ENCODE measurements at places on chromosomes 6 and 20.

- DNase-seq, result no peak
Measured at GRCh38 chr6:156658966-156659821, 118.0 kb upstream of the ARID1B start.

DNA sequence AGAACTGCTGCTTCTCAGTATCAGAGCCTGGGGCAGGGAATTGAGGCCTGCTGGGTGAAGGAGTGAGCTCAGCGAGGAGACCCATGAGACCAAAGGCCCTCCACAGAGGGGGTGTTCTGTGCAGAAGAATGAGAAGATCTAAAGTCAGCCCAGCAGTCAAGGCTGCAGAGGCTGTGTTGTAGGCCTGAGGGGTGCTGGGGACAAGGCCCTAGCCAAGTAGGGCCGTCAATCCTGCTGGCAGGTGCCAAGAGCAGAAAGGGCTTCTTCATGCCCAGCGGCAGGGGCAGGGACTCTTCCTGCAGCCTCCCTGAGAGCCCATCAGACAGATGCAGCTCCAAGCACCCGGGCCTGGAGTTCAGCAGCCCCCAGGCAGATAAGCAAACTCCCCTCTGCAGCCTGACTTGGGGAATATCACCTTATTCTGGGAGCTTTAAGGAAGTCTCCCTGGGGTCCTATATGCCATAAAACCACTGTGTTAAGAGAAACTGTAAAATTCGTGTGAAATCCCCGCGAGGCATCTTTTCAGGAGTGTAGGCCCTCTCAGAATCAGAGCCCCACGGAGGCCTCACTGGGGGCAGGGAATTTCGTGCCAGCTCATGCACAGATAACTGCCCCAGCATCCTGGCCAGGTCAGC lies 9.0 kb downstream of the CCDC167 start:
- DNase-seq, result no peak

DNA sequence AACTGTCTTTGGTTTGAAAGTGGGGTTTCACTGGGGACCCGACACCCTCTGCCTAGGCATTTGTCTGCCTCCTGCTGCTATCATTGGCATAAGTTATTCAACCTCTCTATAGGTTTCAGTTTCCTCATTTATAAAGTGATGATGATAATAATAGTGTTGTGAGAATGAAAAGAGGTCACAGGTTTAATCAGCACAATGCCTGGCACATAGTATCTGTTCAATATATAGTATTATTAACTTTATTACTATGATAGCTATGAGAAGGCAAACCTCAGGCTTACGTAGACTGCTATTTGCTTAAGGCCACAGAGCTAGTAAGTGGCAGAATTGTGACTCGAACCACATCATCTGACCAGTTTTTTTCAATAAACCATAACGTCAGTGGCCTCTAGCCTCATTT lies 256.8 kb downstream of the CDKAL1 start:
- DNase-seq, result no peak

GRCh38 chr6:81901551-81901966 lies 149.1 kb upstream of the TENT5A start:
- no peak for DNase-seq

DNA sequence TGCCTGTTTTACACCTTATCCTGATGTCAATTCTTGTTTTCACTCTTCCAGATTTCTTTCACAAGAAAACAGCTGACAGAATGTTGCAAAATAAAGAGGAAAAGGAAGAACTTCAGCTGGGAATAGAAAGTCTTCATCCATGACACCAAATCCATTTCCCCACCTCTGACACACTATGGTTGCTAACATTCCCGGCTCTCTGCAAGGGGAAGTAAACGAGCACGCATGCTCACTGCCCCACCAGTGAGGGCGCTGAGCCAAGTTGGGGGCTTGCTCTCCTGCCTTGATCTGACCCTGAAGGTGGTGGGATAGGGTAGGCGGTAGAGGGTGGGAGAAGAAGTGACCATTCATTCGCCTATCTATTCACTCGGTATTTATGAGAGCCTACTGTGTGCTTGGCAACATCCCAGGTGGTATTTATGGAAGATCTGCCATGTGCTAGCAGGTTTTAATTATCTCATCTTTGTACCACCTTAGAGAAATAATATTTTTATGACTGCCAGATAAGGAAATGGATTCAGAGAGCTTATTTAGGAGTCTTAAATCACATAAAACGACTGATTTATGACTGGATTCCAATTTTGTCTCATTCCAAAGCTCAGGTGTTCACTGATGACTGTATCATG lies 206.2 kb downstream of the FOXC1 start:
- no peak for DNase-seq

DNA sequence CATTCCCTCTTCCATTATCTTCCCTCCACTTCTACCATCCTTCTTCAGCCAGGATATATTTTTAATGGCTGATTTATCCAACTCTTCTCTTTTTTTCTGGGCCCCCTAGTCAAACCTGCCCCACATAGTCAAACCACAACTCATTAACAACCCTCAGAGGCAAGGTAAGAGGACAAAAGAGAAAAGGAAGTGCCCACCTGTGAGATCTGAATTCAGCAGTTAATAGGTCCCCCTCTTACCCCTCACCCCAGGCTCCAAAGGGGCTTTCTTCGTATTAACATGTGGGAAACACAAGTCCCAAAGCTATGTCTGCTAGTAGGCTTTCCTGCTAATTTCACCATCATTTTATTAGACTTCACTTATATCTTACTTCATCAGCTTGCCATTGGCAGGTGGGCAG lies 44.1 kb upstream of the TSPYL1 start:
- DNase-seq, result no peak

DNA sequence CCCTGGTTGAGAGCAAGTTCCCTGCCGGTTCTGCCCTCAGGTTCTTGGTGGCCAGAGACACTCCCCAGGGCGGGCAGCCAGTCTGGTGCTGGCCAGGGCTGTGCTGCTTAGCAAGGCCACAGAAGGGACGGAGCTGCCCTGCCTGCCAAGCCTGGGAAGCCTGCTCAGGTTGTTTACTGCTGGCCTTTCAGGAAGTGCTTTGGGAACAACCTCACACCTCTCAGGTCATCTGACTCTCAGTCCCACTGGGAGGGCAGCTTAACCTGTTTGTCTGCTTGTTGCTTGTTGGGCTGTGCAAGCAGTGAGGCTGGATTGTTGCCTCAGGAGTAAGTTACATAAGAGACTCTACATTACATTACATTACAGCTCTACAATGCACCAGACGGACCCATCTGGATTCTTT lies 75.8 kb upstream of the AFDN start:
- no peak for DNase-seq

GRCh38 chr6:73314577-73315492 lies 39.2 kb downstream of the DPPA5 start:
- no peak for DNase-seq

DNA sequence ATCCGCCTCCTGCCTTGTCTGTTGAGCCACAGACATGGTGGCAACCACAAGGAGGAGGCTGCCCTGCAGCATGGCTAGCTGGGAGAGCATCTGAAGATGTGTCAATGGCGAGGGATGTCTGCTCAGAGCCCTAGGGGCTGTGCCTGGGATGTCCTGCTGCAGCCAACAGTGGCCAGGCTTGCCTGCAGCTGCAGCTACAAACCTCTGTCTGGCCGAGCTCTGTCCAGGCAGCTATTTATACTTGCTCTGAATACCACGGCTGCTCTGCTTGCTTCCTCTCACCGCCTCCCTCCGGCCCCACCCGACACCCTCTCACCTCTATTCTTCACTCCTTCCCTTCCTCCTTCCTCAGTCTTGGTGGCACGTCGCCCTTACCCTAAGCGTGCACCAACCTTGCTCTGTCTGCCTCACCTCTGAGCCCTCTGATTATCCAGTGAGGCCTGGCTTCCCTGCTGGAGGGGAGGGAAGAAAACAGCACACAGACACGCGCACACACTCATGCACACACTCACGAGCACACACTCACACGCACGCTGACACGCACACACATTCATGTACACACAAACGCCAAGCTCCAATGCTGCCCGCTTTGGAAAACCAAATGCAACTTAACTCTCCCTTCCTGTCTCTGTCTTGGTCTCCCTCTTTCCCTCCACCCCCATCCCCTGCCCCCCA lies at the start of gene ANGPT4:
TSS of gene ANGPT4 (minus strand) at position 210 of the 675 bp plus-strand sequence. CDS start at position 90, 120 bp downstream.
- DNase-seq, result no peak

All from activated T-cell treated with anti-CD3 and anti-CD28 coated beads, Interleukin-2, amount 50 U/mL, for 72 hours (primary cell).